ENCODE measurements at places on chromosomes 4 and X.

- no peak for DNase-seq
These were observed at the start of gene STS for GRCh38 chrX:7147413-7147977. TSS of gene STS (plus strand) at chrX:7147712. CDS start at chrX:7253200, 105,488 bp downstream.

DNA sequence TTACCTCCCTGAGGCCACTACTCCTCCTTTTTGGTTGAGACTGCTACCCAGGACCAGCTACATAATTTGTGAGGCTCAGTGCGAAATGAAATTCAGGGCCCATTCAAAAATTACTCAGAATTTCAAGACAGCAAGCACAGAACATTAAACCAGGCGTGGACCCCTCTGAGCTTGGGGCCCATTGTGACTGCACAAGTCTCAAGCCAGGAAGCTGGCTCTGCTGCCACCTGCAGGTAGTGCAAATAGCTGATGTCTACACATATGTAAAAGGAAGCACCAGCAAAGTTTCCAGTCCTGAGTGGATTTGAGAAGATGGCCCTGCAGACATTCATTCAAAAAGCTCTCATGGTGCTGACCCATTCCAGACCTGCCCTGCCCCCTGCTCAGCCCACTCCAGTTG lies 213.4 kb upstream of the LNX1 start:
- peak; percentile 25 for DNase-seq

DNA sequence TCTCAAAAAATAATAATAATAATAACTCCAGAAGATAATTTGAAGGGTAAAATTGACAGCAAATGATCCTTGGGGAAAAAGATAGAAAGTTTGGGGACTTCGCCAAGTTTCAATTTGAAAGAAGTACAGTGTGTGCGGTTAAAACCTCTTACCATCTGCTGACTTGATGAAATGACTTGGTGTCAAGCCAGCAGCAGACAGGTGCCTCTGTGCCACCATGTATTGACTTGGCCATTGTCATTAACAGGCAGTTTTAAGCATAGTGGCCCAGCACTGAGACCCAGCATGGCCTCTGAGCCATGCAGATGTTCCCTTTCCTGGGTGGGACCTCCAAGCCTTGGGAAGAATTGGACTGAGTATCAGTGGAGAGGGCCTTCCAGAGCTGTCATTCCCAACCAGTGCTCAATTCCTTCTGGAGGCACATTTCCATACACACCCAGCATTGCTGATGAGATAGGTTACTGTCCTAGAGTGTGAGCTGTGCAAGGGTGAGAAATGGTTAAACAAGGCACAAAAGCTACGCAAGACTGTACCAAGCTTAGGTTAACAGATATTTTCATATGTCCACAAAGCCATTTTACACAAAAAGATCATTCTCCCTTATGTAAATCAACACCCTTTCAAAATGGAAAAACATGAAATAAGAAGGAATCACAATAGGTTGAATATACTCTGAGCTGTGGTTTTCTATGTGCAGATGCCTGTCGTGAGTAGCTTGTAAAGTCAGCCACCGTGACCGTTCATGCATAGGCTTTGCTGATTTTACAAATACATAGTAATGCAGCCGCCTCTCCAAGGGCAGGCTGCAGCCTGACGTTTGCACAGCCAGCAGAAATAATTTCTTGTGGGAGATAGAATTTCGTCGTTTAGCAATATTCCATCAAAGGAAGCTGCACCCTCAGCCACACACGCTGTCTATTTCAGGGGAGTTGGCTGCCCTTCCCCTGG lies 59.4 kb upstream of the FBXW7 start:
- DNase-seq = no peak

DNA sequence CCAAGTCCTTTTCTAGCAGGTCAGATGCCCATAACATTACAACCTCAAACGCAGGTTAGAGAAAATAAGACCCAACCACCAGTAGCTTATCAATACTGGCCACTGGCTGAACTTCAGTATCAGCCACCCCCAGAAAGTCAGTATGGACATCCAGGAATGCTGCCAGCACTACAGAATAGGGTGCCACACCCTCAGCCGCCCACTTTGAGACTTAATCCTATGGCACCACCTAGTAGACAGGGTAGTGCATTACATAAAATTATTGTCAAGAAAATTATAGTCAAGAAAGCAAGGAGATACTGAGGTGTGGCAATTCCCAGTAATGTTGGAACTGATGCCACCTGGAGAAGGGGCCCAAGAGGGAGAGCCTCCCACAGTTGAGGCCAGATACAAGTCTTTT lies 19.9 kb upstream of the TRIM61 start:
- DNase-seq = no peak

DNA sequence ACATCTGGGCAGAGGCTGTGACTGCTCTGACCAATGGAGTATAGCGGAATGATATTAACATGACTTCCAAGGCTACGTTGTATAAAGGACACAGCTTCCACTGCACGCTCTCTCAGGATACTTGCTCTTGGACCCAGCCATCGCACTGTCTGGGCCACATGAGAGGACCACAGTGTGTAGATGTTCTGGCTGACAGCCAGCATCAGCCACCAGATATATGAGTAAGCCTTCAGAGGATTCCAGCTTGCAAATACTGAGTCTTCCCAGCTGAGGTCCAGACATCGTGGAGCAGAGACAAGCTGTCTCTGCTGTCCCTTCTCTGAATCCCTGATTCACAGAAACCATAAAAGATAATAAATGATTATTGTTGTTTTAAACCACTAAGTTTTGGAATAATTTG lies 146.8 kb upstream of the USP9X start:
- DNase-seq = peak; percentile 30

- no peak for DNase-seq
These were observed 82.8 kb upstream of the HPF1 start for GRCh38 chr4:169840554-169840953.

DNA sequence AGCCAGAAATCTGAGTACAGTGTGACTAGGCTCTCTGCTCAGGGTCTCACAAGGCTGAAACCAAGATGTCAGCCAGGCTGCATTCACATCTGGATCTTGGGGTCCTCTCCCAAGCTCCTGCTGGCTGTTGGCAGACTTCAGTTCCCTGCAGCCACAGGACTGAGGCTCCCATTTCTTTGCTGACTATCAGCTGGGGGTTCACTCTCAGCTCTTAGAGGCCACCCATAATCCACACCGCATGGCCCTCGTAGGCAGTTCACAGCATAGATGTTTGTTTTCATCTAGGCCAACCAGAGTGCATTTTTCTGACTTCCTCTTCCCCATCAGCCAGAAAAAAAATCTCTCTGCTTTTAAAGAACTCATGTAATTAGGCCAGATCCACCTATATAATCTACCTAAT lies 8.2 kb upstream of the WDR44 start:
- DNase-seq = no peak

- DNase-seq = no peak
These were observed 62.0 kb downstream of the PHKA1 start for GRCh38 chrX:72652082-72652481.

GRCh38 chr4:104494822-104495559 lies at the start of gene CXXC4:
TSS of gene CXXC4 (minus strand) at chr4:104494894. CDS start at chr4:104491802, 3,092 bp downstream.
- DNase-seq = peak; percentile 0

- DNase-seq = no peak
These were observed 81.5 kb upstream of the SMIM10 start for GRCh38 chrX:134909261-134909660.

DNA sequence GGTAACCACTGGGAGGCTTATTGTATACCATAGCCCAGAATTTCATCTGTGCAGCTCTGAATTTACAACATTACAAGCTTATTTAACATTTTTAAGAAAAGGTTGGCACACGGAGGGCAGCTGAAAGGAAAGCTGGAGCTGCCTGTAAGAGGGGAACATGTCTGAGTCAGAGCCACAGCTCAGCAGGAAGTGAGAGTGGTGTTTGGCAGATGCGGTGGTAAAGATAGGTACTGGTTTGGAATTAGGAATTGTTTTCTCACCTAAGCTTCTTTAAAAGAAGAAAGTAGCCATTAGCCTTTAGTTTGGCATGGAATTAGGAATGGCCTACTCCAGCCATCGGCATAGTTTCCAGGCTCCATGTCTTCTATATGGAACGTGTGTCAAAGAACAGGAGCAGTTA lies 172.5 kb upstream of the ANXA3 start:
- no peak for DNase-seq

- DNase-seq = no peak
These were observed 160.6 kb upstream of the WDFY3 start for GRCh38 chr4:85126991-85127591.

- no peak for DNase-seq
These were observed 40.7 kb upstream of the MBTPS2 start for GRCh38 chrX:21798677-21799219.

- no peak for DNase-seq
These were observed 36.1 kb downstream of the RAI2 start for GRCh38 chrX:17824980-17825379.

DNA sequence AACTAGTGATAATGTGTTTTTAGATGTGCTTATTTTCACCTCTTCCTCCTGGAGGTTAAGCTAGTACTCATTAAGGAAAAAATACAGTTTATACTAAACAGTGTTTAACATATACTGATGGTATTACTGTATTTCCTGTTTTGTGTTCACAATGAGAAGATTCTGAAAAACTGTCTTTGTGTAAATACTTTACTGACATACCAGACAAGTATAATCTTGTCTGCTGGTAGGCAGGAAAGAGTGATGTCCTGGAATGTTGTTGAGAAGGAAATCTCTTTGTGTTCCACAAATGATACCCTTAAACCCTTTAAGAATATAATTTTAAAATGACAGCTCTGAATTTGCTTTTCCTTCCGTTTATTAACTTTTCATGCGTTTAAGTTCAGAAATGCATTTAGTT lies 205.5 kb upstream of the NUDT6 start:
- no peak for DNase-seq

GRCh38 chr4:70874268-70875156 lies 27.7 kb upstream of the MOB1B start:
- DNase-seq = no peak

GRCh38 chrX:13180807-13181206 lies 136.4 kb upstream of the FAM9C start:
- peak; percentile 45 for DNase-seq
